H4 (cell line): ENCODE measurements at places on chromosomes 1 and 21. TPM values are rescaled to one million over a fixed set of nuclear protein-coding genes. Genes with fewer than 3 reads are reported as not detected.

Gene ZBTB40
- total RNA-seq = 12.1 and 14.0 TPM in 2 replicates

Gene CASQ1
- 0.41 TPM in 1 of 2 replicates, not detected in the other for total RNA-seq

DNA sequence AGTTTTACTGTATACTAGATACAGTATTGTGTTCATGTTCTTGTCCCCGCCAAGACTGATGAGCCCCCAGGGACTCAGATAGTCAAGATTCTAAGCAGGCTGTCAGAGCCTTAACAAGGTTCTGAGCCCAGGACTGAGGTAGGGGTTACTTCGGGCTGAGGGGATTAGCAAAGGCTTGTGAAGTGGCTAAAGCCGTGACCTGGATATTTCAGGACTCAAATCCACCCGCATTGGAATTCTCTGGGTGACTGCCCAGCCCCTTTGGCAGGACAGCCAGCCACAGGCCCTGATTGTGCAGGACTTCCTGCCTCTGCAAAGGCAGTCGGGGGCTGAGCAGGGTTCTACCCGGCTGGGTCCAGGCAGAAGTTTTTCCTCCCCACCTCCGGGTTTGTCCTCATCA, at the start of gene PLA2G5:
TSS of gene PLA2G5 (plus strand) at position 321 of the 400 bp plus-strand sequence. CDS start 14,637 bp downstream, outside the sequence.
- DNase-seq = no peak

Gene BATF3
- total RNA-seq = 3.8 and 6.5 TPM in 2 replicates

DNA sequence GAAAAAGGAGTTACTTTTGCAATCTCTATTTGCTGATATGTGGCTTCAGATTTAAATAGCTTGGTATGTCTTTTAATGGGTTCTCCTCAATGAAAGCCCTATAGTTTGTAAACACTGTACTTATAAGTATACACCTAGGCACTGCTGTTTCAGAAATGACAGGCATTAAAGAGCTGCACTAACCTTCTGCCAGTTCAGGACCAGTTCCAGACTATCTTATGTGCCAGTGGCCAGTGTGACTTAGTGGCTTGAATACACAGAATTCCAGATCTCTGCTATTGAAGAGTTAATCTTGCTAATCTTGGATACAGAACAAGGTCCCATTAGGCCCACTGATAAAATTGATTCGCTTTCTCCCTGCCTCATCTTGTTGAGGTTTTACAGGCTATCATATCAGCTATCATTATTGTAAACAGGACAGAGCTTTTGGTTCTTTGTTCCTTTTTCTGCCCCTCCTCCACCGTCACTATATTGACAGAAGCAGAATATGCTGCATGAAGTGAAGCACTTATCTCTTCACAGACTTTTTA, 337.5 kb downstream of the LRRIQ3 start:
- no peak for DNase-seq
